ENCODE measurements at places on chromosomes 11 and 22. TPM values are rescaled to one million over a fixed set of nuclear protein-coding genes. Genes with fewer than 3 reads are reported as not detected.

- peak overlapping the region; percentile 70 for H3K27ac ChIP-seq
- peak overlapping the region; percentile 76 for H3K4me3 ChIP-seq
- H3K4me1 ChIP-seq = peaks cover 74% of the 10 kb centered on the region
- H3K36me3 ChIP-seq = peaks cover 10% of the 10 kb centered on the region
- no peak for DNase-seq
- H3K27me3 ChIP-seq = no peaks in the 10 kb centered on the region
Measured at GRCh38 chr22:37639771-37640590, 512 bp downstream of the SH3BP1 start.

C11orf16 gene
- total RNA-seq = not detected

GRCh38 chr22:48486134-48486532 is 1341.5 kb downstream of the BRD1 start:
- no peak for DNase-seq
- no peaks in the 10 kb centered on the region for H3K36me3 ChIP-seq
- no peaks in the 10 kb centered on the region for H3K4me1 ChIP-seq
- H3K27ac ChIP-seq = no peak overlapping the region

GRCh38 chr11:113272281-113272680 is 42.1 kb upstream of the TTC12 start:
- no peak overlapping the region for H3K27ac ChIP-seq
- DNase-seq = no peak
- H3K4me3 ChIP-seq = no peak overlapping the region
- H3K27me3 ChIP-seq = no peaks in the 10 kb centered on the region
- no peaks in the 10 kb centered on the region for H3K36me3 ChIP-seq
- H3K4me1 ChIP-seq = no peaks in the 10 kb centered on the region

TIGD3 gene
- 4.9 TPM for total RNA-seq

- no peak overlapping the region for H3K4me3 ChIP-seq
- H3K27ac ChIP-seq = no peak overlapping the region
- no peak for DNase-seq
- no peaks in the 10 kb centered on the region for H3K27me3 ChIP-seq
- no peaks in the 10 kb centered on the region for H3K36me3 ChIP-seq
Measured at GRCh38 chr11:100970283-100971164, 159.1 kb downstream of the PGR start.

FAM180B gene
- 0.42 TPM for total RNA-seq

TRIM49 gene
- total RNA-seq = not detected
